ENCODE measurements at places on chromosomes 12 and 14.

DNA sequence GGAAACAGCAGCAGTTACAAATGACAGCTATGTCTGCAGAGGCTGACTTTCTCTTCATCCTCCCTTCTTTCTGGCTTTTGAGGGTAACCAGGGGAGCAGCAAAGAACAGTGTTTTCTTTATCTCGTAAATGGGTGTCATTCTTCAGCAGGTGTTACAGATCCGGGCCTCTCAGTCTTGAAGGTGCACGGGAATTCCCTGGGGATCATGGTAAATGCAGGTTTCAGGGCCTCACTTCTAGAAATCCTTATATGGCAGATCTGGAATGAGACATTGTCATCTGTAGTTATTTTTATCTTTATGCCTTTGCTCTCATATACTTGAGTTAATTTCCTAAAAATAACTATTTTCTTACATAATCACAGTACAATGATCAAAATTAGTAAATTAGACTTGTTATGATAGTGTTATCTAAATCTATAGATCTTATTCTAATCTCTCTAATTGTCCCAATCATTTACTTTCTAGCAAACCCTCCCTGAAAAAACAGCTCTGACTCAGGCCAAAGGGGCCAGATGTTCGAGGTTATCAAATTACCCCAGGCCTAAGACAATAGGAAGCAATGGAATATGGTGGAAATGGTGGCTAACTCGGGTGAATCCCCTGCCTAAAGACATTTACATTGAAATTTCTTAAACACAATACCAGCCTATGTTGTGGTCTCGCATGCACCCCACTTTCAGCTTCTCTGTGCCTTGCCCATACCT lies 145.0 kb downstream of the CAND1 start:
- DNase-seq: no peak

DNA sequence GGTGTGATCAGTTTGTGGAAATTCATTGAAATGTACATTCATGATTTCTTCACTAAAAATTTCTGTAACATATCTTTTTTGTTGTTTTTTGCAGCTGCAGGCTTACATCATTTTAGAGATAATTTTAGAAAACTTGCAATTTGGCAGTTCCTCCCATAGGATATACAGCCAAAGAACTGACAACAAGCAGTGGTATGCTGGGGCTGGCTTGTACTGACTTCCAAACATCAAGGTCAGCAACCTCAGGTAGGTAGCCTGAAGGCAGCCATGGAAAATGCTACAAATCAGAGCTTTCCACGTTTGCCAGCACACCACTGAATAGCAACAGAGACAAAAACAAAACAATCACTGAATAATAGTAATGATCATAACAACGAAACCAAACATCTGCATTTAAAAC lies 21.2 kb downstream of the TRIM9 start:
- DNase-seq: no peak

GRCh38 chr12:109981311-109981710 lies 14.9 kb downstream of the GIT2 start:
- peak; percentile 57 for DNase-seq

DNA sequence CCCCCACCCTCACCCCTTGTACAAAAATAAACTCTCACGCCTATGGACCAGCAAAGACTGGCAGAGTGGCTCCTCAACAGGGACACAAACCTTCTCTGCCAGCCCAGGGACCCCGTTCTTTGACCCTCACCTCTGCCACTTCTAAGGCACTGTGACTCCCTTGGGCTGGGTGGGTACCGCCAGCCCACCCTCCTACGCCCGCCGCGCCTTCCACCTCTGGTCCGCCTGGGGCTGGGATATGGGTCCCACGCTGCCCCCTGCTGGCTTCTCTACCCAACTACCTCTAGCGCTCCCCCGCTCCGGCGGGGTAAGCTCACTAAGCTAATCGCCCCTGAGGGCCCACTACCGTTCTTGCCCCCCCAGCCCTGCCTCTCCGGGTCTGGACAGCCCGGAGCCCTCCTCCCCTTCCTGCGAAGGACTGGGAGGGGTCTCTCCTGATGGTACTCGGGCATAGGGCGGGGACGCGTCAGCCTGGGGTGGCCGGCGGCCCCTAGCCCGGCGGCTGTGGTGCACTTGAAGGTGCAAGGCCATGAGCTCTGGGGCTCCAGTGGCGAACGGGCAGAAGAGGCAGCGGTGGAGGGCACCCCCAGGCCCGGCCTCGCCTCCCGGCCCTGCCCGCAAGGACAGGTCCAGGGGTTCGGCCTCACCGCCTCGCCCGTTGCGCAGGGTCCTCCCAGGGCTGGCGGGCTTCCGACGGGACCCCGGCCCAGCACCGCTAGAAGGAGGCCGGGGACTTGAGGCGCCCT lies 8.1 kb downstream of the ZNF219 start:
- DNase-seq: peak; percentile 33

Measured in CD4-positive, alpha-beta T cell treated with Interleukin-12 subunit alpha and Interleukin-12 subunit beta, for 1 hour (primary cell).